Stimulated activated CD4-positive, alpha-beta T cell treated with anti-CD3 and anti-CD28 coated beads, Interleukin-4, amount 100 ng/mL, for 4 hours (primary cell): ENCODE measurements at places on chromosomes 4 and X.

GRCh38 chrX:106139048-106139447 lies 29.1 kb upstream of the PWWP3B start:
- no peak for DNase-seq

- DNase-seq, result no peak
Measured at GRCh38 chrX:65926095-65927019, 113.5 kb downstream of the VSIG4 start.

- no peak for DNase-seq
Measured at GRCh38 chrX:150262456-150262855, 100.7 kb upstream of the MAMLD1 start.

DNA sequence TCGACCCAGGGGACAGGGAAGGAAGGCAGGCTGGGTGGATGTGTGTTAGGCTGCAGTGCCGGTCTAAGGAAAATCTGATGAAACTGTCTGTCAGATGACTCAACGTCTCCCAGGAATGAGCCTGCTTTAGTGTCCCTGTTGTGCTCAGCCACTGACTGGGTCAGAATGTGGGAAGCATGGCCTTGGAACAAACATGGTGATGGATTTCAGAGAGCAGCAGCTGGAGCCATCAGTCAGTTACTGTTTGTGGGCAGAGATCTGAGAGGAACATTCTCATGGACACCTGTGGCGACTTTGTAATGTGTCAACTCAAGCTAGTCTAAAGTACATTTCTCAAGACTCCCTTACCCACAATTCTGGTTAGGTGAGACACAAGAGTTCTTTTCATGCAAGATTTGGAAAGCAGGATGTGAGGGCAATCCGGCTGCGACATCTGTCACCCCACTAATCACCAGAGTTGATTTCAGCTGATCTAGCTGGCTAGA lies 63.2 kb downstream of the ANAPC10 start:
- DNase-seq, result no peak

- no peak for DNase-seq
Measured at GRCh38 chrX:20531667-20532066, 265.0 kb upstream of the RPS6KA3 start.

DNA sequence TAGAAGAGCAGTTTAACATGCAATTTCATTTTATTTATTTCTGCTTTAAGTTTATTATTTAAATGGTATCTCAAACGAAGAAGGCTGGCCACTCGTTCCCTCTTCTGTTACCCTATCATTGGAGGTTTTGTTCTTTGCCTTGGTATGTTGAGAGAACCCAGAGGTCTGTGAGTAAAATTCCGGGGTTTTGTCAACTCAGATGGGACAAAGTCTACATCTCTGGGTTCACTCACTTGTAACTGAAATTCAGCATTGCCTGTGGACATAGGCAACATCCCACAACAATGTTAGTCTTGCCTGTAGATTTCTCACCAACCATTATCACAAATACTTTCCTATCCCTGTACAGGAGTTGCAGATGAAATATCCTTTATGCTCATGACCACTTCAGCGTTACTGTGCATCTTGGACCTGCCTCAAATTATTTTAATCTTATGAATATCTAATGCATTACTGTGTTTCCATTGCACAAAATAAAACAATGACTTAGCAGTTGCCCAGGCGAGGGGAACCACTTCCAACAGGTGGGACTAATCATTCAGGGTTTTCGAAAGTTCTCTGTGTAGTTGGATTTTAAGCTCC lies 33.5 kb upstream of the CD99 start:
- DNase-seq, result no peak

GRCh38 chr4:157220371-157220881 lies at the start of gene GRIA2:
GRIA2 (plus strand) TSS chr4:157220728; CDS start chr4:157221043, 315 bp downstream.
- DNase-seq, result no peak

GRCh38 chrX:43728002-43728401 lies 71.9 kb downstream of the MAOA start:
- no peak for DNase-seq
